ENCODE measurements at places on chromosomes 3 and 15. TPM values are rescaled to one million over a fixed set of nuclear protein-coding genes. Genes with fewer than 3 reads are reported as not detected.
A peak's percentile ranks its signal among the peaks of the same experiment; 100 is the strongest.

C15orf61 gene
- 12.1 TPM for total RNA-seq

NAALADL2 gene
- 23.5 TPM for total RNA-seq

FOXL2NB gene
- total RNA-seq, result not detected

COL6A5 gene
- total RNA-seq, result not detected

TEX55 gene
- not detected for total RNA-seq

TNK2 gene
- total RNA-seq, result 11.6 TPM

TMEM207 gene
- total RNA-seq, result not detected

SOX14 gene
- total RNA-seq, result not detected

DNA sequence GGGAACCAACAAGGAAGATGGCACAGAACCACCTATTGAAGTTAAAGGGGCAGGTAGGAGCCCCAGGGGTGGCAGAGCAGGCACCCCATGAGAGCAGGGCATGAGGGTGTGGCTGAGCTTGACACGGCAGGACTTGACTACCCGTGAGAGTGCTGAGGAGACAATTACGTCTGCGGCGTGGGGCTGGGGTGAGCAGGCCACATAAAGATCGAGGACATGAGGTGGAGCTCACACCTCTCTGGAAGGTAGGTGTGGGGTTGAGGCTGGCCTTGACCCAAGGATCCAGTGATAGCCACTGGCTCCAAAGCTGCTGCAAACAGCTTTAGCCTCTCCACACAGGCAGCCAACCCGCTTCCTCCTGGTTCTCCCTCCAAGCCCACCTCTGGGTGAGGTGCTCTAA is 64.5 kb downstream of the PCSK6 start:
- H3K36me3 ChIP-seq, result no peaks in the 10 kb centered on the region
- DNase-seq, result no peak
- H3K27me3 ChIP-seq, result peaks cover 8% of the 10 kb centered on the region
- H3K4me1 ChIP-seq, result no peaks in the 10 kb centered on the region
- no peak overlapping the region for H3K27ac ChIP-seq
- no peak overlapping the region for H3K4me3 ChIP-seq

- no peak overlapping the region for H3K27ac ChIP-seq
- no peaks in the 10 kb centered on the region for H3K4me1 ChIP-seq
- H3K27me3 ChIP-seq, result no peaks in the 10 kb centered on the region
- H3K4me3 ChIP-seq, result no peak overlapping the region
- H3K36me3 ChIP-seq, result peaks cover 30% of the 10 kb centered on the region
- DNase-seq, result no peak
Measured at GRCh38 chr3:53331871-53332270, 15.5 kb downstream of the DCP1A start.

DNA sequence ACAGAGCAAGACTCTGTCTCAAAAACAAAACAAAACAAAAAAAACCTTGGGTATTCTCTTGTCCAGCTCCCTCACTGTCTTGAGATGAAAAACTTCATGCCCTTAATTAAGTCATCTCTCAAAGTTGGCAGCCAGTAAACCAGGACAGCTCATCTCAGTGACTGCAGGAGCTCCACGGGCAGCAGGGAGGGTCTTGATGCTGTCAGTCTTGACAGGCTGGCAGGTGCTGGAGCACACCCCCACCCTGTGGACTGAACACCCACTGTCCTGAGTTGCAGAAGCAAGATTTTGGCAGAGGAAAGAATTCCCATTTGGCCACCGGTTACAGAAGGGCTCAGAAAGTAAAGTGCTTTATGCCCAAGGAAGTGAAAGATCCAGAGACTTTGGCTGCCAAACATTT is 8.0 kb downstream of the DNAJA4 start:
- H3K27ac ChIP-seq, result no peak overlapping the region
- no peaks in the 10 kb centered on the region for H3K36me3 ChIP-seq
- no peak for DNase-seq
- H3K4me3 ChIP-seq, result no peak overlapping the region
- H3K4me1 ChIP-seq, result no peaks in the 10 kb centered on the region

DNA sequence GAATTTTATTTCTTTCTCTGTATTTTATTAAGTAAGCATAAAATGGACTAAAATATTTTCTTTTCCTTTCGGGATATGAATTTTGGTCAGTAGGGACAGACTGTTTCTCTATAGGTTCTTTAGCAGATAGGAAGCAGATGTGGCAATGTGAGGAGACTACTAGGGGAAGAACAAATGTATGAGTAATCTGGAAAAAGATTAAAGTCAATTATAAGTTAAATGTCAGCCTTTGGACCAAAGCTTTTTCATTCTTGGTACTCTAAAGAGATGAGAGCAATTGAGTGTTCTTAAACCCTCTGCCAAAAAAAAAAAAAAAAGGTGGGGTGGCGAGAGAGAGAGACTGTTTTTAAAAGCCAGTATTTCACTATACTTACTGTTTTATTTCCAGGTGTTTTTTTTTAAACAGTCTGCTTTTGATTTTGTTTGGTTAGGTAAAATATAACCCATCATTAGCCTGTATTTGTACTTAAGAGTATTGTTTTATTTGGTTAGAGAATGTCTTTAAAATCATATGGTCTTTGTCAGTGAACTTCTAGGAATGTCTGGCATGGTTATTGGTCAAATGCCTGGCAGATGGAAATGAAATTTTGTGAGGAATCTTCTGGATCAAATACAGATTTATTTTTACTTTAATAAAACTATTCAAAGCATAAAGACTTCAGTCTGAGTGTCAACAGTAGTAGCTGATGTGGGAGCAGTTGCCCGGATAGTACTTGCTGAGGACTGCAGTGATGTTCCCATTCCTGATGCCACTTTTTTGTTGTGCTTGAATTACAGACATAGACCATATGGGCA is 63.8 kb downstream of the LRRC49 start:
- no peak overlapping the region for H3K27ac ChIP-seq
- H3K27me3 ChIP-seq, result no peaks in the 10 kb centered on the region
- H3K36me3 ChIP-seq, result no peaks in the 10 kb centered on the region
- H3K4me1 ChIP-seq, result peaks cover 8% of the 10 kb centered on the region
- no peak overlapping the region for H3K4me3 ChIP-seq
- DNase-seq, result peak; percentile 48

DNA sequence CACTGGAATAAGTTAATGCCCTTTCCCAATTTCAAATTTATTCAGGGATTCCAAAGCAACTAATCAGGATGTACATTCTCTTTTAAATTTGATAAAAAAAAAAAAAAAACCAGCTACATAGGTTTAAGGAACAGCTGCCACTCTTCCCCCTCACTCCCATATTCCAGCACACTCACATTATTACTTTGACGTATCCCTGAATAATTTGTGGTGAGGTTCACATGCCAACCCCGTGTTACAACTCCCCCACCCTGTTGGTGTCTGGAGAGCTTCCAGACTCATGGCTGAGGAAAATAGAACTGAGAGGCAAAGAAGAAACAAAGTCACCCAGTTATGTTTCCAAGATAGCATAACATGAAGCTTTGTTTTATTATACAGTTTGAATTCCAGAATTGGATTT is 300.5 kb upstream of the MME start:
- no peak overlapping the region for H3K4me3 ChIP-seq
- H3K27ac ChIP-seq, result no peak overlapping the region
- no peaks in the 10 kb centered on the region for H3K36me3 ChIP-seq
- H3K4me1 ChIP-seq, result no peaks in the 10 kb centered on the region

DNA sequence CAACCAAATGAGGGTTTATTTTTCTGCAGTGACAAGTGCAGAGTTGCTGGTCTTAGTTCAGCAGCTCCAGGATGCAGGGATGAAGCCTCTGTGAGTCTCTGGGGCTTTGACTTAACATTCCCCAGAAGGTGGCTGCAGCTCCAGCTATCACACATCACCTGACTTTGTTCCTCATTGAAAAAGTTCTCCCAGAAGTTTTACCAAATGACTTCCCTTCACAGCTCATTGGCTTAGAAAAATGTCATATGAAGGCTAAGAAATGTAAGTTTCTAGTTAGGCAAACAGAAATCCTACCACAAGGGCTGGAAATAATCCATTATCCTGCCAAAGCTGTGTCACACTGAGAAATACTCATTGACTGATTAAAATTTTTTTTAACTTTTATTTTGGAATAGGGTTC is 184.9 kb downstream of the MINAR1 start:
- H3K4me1 ChIP-seq, result peaks cover 2% of the 10 kb centered on the region
- no peak overlapping the region for H3K27ac ChIP-seq
- no peaks in the 10 kb centered on the region for H3K36me3 ChIP-seq
- H3K4me3 ChIP-seq, result no peak overlapping the region

- no peak for DNase-seq
- H3K27me3 ChIP-seq, result no peaks in the 10 kb centered on the region
- H3K4me1 ChIP-seq, result peaks cover 27% of the 10 kb centered on the region
- no peak overlapping the region for H3K27ac ChIP-seq
- H3K36me3 ChIP-seq, result peaks cover 4% of the 10 kb centered on the region
- H3K4me3 ChIP-seq, result no peak overlapping the region
Measured at GRCh38 chr15:77057072-77057471, 13.8 kb downstream of the TSPAN3 start.

GRCh38 chr3:123337226-123337625 is 111.7 kb downstream of the ADCY5 start:
- H3K27ac ChIP-seq, result no peak overlapping the region
- H3K4me3 ChIP-seq, result no peak overlapping the region
- peak; percentile 22 for DNase-seq
- peaks cover 64% of the 10 kb centered on the region for H3K27me3 ChIP-seq
- no peaks in the 10 kb centered on the region for H3K4me1 ChIP-seq

DNA sequence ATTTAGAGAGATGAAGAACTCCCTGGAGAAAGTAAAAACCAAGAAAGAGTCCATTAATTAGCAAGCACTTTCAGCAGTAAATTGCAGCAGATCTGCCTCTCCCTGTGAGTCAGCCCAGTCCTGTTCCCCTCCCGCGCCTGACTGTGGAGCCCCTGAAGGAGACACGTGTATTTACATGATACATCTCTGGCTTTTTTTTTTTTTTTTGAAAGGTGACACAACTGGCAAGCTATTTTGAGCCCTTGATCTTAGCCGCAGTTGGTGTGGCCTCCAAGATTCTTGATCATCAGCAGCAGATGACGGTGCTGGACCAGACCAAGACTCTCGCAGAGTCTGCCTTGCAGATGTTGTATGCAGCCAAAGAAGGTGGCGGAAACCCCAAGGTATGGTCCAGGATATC is 271.8 kb upstream of the TPM1 start:
- peak overlapping the region; percentile 88 for H3K27ac ChIP-seq
- H3K4me3 ChIP-seq, result no peak overlapping the region
- no peaks in the 10 kb centered on the region for H3K27me3 ChIP-seq
- peak; percentile 88 for DNase-seq
- H3K4me1 ChIP-seq, result peaks cover 26% of the 10 kb centered on the region

GRCh38 chr15:96070636-96071035 is 259.9 kb upstream of the NR2F2 start:
- peaks cover 6% of the 10 kb centered on the region for H3K4me1 ChIP-seq
- no peaks in the 10 kb centered on the region for H3K27me3 ChIP-seq
- H3K27ac ChIP-seq, result no peak overlapping the region
- DNase-seq, result peak; percentile 84

- H3K36me3 ChIP-seq, result no peaks in the 10 kb centered on the region
- H3K27me3 ChIP-seq, result no peaks in the 10 kb centered on the region
- no peak overlapping the region for H3K4me3 ChIP-seq
- no peaks in the 10 kb centered on the region for H3K4me1 ChIP-seq
- no peak overlapping the region for H3K27ac ChIP-seq
Measured at GRCh38 chr3:41893977-41894376, 67.9 kb downstream of the ULK4 start.

- no peak overlapping the region for H3K27ac ChIP-seq
- H3K4me1 ChIP-seq, result no peaks in the 10 kb centered on the region
- H3K4me3 ChIP-seq, result no peak overlapping the region
- DNase-seq, result no peak
- no peaks in the 10 kb centered on the region for H3K27me3 ChIP-seq
- H3K36me3 ChIP-seq, result no peaks in the 10 kb centered on the region
Measured at GRCh38 chr3:193033226-193033780, 115.6 kb upstream of the MB21D2 start.

GRCh38 chr3:136730595-136731273 is 21.4 kb downstream of the STAG1 start:
- H3K4me1 ChIP-seq, result peaks cover 6% of the 10 kb centered on the region
- H3K4me3 ChIP-seq, result no peak overlapping the region
- DNase-seq, result no peak
- H3K27me3 ChIP-seq, result no peaks in the 10 kb centered on the region

GRCh38 chr3:130374033-130374432 is 28.6 kb downstream of the COL6A5 start:
- no peak for DNase-seq
- no peaks in the 10 kb centered on the region for H3K36me3 ChIP-seq
- H3K4me3 ChIP-seq, result no peak overlapping the region
- no peaks in the 10 kb centered on the region for H3K27me3 ChIP-seq
- no peaks in the 10 kb centered on the region for H3K4me1 ChIP-seq

Measured in osteoblast (primary cell).